ENCODE measurements at places on chromosomes 2 and 18.

- no peak for DNase-seq
Measured at GRCh38 chr2:215530191-215530968, 94.5 kb upstream of the FN1 start.

GRCh38 chr2:74945788-74946331, 12.6 kb upstream of the POLE4 start:
- DNase-seq = no peak

DNA sequence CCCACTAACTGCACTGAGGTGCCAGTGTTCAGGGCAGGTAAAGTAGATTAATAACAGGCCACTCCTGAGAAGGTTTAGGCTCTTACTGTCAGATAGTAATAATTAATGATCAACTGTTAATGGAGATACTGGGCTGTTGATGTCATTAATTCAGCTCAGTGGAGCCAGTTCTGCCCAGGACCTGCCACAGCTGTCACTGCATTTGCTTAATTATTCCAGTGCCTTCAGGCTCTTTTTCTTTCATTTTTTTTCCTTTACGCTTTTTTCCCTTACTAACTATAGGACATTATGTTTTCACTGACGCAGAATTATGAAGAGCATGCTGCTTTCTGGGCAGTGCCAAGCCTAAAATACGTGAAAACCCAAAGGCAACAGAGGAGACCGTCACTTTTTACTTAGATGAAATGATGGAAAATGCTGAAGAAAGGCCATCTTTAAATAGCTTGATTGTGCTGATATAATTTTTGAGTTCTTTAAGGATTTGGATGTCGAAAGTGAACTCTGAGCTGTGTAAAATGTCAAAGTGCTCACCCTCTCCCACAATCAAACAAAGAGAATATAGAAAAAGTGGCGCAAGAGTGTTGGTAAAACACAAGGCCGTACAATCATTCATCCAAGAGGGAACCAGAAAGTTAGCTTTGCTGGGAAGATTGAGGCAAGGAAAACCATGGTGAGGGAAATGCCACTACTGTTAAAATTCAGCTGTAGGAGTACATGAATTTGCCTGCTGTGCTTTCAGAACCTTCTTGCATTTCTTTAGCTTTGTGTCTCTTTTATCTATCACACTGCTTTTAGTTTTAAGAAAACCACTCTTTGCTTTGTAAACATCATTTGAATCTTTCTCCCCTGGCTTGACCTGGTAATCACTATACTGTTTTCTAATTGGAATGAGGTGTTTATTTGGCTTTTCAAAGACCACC, 192.0 kb upstream of the ZEB2 start:
- DNase-seq = no peak

- no peak for DNase-seq
Measured at GRCh38 chr2:31269087-31269486, 35.1 kb downstream of the EHD3 start.

DNA sequence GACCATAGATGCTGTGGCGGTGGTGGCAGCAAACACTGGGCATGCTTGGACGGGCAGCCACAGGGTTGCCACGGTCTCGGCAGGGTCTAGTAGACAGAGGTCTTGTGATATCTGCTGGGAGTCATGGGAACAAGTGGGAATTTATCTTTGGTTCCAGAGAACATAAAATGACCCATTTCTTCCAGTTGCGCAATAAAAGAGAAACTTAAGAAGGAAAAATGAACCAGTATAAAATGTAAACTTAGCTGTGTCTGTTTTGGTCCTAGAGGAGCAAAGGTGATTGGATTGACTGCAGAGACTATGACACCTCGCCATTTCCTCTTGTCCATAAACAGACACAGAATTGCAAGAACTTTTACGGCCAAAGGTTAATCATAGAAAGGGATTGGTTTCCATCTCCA, 132.6 kb upstream of the RBBP8 start:
- DNase-seq = no peak

DNA sequence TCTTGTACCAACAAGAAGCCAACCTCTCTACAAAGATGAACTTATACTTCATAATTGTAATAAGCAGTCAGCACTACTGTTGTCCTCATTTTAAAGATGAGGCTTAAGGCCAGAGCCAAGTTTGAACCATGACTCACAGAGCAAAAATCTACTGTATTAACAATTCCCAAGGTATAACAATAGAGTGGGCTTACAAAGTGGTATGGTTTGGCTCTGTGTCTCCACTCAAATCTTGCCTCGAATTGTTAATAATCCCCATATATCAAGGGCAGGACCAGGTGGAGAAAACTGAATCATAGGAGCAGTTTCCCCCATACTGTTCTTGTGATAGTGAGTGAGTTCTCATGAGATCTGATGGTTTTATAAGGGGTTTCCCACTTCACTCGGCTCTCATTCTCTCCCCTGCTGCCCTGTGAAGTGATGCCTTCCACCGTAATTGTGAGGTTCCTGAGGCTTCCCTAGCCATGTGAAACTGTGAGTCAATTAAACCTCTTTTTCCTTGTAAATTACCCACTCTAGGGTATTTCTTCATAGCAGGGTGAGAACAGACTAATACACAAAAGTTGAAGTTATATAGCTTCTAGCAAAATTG, 19.5 kb downstream of the MRPL44 start:
- no peak for DNase-seq

GRCh38 chr18:60698901-60699300, 326.3 kb upstream of the MC4R start:
- no peak for DNase-seq

GRCh38 chr2:164890544-164890943, 48.9 kb upstream of the COBLL1 start:
- no peak for DNase-seq

DNA sequence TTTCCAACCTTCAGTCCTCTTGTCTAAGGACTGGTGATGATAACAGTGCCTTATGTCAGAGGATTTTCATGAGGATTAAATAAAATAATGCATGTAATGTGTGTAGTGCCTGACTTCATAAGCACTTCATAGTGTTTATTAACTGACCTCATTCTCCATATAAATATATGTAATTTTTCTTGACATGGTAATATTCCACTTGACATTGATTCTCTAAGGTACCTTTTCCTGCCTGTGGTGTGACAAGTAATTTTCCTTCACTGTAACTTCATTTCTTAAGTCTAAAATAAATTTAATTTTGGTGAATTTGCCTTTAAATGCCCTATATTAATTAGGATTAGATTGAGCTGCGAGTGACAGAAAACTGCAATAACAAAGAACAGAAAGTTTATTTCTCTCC, 27.3 kb downstream of the SLC20A1 start:
- no peak for DNase-seq

DNA sequence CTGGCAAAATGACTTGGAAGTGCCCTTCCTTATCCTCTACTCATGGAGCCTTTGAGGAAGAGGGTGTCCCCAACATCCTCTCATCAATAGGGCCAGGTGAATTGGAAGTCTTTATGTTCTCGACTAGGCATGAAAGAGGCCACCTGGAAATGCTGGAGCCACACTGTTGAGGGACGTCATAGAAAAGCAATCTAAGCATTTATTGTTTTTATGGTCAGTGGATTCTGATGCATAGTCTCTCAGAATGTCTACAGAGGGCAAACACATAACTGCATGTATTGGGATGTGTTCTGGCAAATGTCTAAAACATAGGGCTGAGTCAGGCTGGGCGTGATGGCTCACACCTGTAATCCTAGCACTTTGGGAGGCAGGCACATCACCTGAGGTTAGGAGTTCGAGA, 246.6 kb upstream of the SP5 start:
- no peak for DNase-seq

Data from T-helper 2 cell (primary cell).